Airway epithelial cell (primary cell): ENCODE measurements at places on chromosomes 2 and 18. TPM values are rescaled to one million over a fixed set of nuclear protein-coding genes. Genes with fewer than 3 reads are reported as not detected.

The OTOF gene
- total RNA-seq, result not detected in 2 replicates

The FABP1 gene
- not detected in 2 replicates for total RNA-seq

The PER2 gene
- total RNA-seq, result 8.2 and 9.7 TPM in 2 replicates

The ALPG gene
- not detected in 2 replicates for total RNA-seq

The UBXN4 gene
- 33.1 and 43.9 TPM in 2 replicates for total RNA-seq

The PCGF1 gene
- total RNA-seq, result 16.7 and 17.5 TPM in 2 replicates

The CFAP65 gene
- total RNA-seq, result not detected in 2 replicates

The HOXD8 gene
- total RNA-seq, result not detected in 2 replicates

The LAMA1 gene
- total RNA-seq, result 14.5 and 22.1 TPM in 2 replicates

The STK25 gene
- total RNA-seq, result 196 and 204 TPM in 2 replicates

The SOWAHC gene
- 45.2 and 53.9 TPM in 2 replicates for total RNA-seq

The FBLN7 gene
- total RNA-seq, result 0.14 TPM in 1 of 2 replicates, not detected in the other

The MAB21L4 gene
- 15.4 and 20.7 TPM in 2 replicates for total RNA-seq

The PLEKHH2 gene
- 1.1 and 2.5 TPM in 2 replicates for total RNA-seq

The STPG4 gene
- total RNA-seq, result not detected in 2 replicates

The RNF181 gene
- 143 and 206 TPM in 2 replicates for total RNA-seq

The CTAGE1 gene
- not detected in 2 replicates for total RNA-seq

The ZNF396 gene
- total RNA-seq, result 0.19 and 0.71 TPM in 2 replicates

The GAL3ST2 gene
- not detected in 2 replicates for total RNA-seq

The RAB6C gene
- not detected in 2 replicates for total RNA-seq

The C2orf81 gene
- 0.92 and 1.1 TPM in 2 replicates for total RNA-seq

The CYS1 gene
- total RNA-seq, result 0.28 TPM in 1 of 2 replicates, not detected in the other

The DSC2 gene
- 90.3 and 116 TPM in 2 replicates for total RNA-seq

The LIMS2 gene
- total RNA-seq, result not detected in 2 replicates

The NT5DC4 gene
- total RNA-seq, result not detected in 2 replicates

The ABHD1 gene
- total RNA-seq, result not detected in 2 replicates

The SCYGR4 gene
- not detected in 2 replicates for total RNA-seq

The SLC5A7 gene
- total RNA-seq, result not detected in 2 replicates

The NBEAL1 gene
- total RNA-seq, result 14.5 and 21.3 TPM in 2 replicates

The PMAIP1 gene
- 6.3 and 8.0 TPM in 2 replicates for total RNA-seq

The TAF4B gene
- total RNA-seq, result 3.8 and 4.1 TPM in 2 replicates

The DYNAP gene
- total RNA-seq, result 0.14 TPM in 1 of 2 replicates, not detected in the other

The APCDD1 gene
- 0.28 and 0.35 TPM in 2 replicates for total RNA-seq
